ENCODE measurements at places on chromosomes 7 and 10. TPM values are rescaled to one million over a fixed set of nuclear protein-coding genes. Genes with fewer than 3 reads are reported as not detected.

- H3K36me3 ChIP-seq = no peaks in the 10 kb centered on the region
- H3K4me1 ChIP-seq = no peaks in the 10 kb centered on the region
These were observed 181.9 kb downstream of the CDCA7L start for GRCh38 chr7:21763818-21764217.

GRCh38 chr10:77409697-77410471, 227.7 kb downstream of the KCNMA1 start:
- no peak for DNase-seq
- H3K4me3 ChIP-seq = no peak overlapping the region
- H3K27me3 ChIP-seq = peaks cover 7% of the 10 kb centered on the region
- no peaks in the 10 kb centered on the region for H3K36me3 ChIP-seq
- peaks cover 18% of the 10 kb centered on the region for H3K4me1 ChIP-seq
- no peak overlapping the region for H3K27ac ChIP-seq

DNA sequence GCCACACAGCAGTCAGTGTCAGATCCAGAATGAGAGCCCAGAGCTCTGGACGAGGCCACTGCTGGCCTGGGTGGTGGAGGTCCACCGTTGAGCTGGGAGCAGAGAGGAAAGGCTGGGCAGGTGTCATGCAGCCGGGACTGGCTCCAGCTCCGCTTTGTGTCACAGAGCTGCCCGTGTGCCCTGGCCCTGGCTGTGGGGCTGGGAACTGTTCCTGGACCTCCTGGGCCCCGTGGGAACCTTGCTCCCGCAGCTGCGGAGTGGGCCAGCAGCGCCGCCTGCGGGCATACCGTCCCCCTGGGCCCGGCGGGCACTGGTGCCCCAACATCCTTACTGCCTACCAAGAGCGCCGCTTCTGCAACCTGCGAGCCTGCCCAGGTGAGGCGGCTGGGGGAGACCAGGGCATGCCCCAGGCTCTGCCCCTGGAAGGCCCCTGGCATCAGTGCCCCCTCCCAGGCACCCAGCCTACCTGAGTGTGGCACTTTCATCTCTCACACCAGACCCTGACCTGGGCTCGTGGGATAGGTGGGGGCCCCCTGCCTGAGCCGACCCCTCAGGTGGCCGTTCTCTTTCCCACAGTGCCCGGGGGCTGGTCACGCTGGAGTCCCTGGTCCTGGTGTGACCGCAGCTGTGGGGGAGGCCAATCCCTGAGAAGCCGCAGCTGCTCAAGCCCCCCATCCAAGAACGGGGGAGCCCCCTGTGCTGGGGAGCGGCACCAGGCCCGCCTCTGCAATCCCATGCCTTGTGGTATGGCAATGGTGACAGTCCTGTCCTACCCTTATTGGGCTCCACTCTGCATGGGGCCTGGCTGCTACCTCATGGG, 18.8 kb upstream of the ZNF862 start:
- peaks cover 8% of the 10 kb centered on the region for H3K27me3 ChIP-seq
- H3K4me1 ChIP-seq = no peaks in the 10 kb centered on the region
- H3K4me3 ChIP-seq = no peak overlapping the region
- no peak overlapping the region for H3K27ac ChIP-seq
- no peak for DNase-seq

DNA sequence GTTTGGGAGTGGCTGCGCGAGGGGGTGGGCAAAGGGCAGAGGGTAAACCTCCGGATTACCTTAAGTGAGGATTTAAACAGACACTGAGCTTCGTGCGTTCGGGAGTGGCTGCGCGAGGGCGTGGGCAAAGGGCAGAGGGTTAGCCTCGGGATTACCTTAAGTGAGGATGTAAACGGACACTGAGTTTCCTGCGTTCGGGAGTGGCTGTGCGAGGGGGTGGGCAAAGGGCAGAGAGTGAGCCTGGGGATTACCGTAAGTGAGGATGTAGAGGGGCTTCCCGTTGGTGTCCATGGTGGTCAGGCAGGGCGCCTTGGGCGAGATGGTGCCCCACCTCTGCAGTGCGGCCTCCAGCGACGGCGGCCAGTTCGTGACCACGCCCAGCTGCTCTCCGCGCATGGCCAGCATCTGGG, 275.8 kb downstream of the DIP2C start:
- no peaks in the 10 kb centered on the region for H3K4me1 ChIP-seq
- H3K36me3 ChIP-seq = peaks cover 6% of the 10 kb centered on the region
- peaks cover 4% of the 10 kb centered on the region for H3K27me3 ChIP-seq

The ACSM6 gene
- total RNA-seq = not detected

DNA sequence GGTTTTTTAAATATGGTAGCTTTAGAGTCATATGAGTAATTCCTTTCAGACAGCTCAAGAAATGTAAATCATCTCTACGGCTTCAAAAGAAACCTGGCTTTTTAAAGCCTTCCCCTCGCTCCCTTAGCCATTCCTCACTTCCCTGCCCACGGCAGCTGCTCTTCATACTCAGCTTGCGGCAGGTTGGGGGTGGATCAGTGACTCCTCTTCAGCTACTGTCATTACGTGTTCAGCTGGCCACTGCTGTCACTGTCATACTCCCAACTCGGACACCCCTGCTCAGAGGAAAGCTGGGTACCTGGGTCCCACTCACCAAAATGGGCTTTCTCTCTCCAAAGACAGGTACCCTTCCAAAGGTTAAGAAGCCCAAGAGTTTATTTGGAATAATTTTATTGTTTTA, 6.6 kb downstream of the YWHAG start:
- peaks cover 41% of the 10 kb centered on the region for H3K36me3 ChIP-seq
- peaks cover 40% of the 10 kb centered on the region for H3K4me1 ChIP-seq
- H3K4me3 ChIP-seq = no peak overlapping the region
- H3K27me3 ChIP-seq = peaks cover 1% of the 10 kb centered on the region

- H3K4me1 ChIP-seq = no peaks in the 10 kb centered on the region
- H3K27ac ChIP-seq = no peak overlapping the region
- no peak overlapping the region for H3K4me3 ChIP-seq
- no peak for DNase-seq
These were observed 76.4 kb downstream of the WDR37 start for GRCh38 chr10:1132584-1132983.

DNA sequence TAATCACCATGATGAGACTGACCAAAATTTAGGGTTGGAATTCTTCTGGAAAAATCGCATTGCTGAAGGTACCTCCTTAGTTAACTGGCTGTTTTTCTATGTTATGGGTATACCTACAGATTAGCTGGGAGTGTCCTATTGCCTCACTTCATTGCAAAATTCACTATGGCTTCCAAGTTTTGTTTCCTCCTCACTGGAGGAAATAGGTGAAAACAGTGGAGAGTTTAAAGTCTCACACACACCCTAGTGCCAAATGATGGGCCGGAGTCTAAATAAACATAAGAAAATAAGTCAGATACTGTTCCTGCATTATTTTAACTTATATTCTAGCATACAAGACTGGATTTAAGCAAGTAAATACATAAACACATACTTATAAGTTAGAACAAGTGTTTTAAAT, 98.2 kb downstream of the AHR start:
- H3K4me3 ChIP-seq = no peak overlapping the region
- peaks cover 11% of the 10 kb centered on the region for H3K36me3 ChIP-seq
- no peaks in the 10 kb centered on the region for H3K4me1 ChIP-seq
- H3K27ac ChIP-seq = no peak overlapping the region
- no peak for DNase-seq

- peaks cover 3% of the 10 kb centered on the region for H3K27me3 ChIP-seq
- H3K4me1 ChIP-seq = peaks cover 15% of the 10 kb centered on the region
- peak overlapping the region; percentile 49 for H3K27ac ChIP-seq
- peak; percentile 83 for DNase-seq
These were observed 12.4 kb upstream of the HUS1 start for GRCh38 chr7:47991741-47992311.

The SEMA3A gene
- total RNA-seq = 8.5 TPM

- peaks cover 2% of the 10 kb centered on the region for H3K27me3 ChIP-seq
- no peaks in the 10 kb centered on the region for H3K4me1 ChIP-seq
- H3K4me3 ChIP-seq = no peak overlapping the region
- H3K27ac ChIP-seq = no peak overlapping the region
- DNase-seq = no peak
- H3K36me3 ChIP-seq = no peaks in the 10 kb centered on the region
These were observed 19.6 kb downstream of the GRID1 start for GRCh38 chr10:86346799-86347665.

DNA sequence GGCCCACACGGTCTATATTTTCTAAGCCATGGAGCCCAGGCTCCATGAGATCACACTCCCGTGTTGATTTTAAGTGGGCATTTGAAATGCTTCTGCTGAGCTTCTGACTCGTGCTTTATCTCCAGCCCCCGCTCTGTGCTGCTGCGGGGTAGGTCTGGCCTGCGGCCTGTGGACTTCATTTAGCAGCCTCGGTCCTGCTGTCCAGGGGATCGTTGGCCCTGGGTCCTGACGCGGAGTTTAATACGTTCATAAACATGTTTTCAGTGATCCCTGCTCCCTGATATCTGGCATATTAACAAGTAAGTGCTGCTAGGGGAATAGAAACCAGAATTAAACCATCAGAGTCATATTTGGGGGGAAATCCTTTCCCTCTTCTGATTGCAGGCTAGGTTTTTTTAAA, 540.3 kb upstream of the MGMT start:
- no peaks in the 10 kb centered on the region for H3K4me1 ChIP-seq
- no peak overlapping the region for H3K4me3 ChIP-seq
- H3K27me3 ChIP-seq = peaks cover 2% of the 10 kb centered on the region
- H3K27ac ChIP-seq = no peak overlapping the region
- no peaks in the 10 kb centered on the region for H3K36me3 ChIP-seq
- no peak for DNase-seq

DNA sequence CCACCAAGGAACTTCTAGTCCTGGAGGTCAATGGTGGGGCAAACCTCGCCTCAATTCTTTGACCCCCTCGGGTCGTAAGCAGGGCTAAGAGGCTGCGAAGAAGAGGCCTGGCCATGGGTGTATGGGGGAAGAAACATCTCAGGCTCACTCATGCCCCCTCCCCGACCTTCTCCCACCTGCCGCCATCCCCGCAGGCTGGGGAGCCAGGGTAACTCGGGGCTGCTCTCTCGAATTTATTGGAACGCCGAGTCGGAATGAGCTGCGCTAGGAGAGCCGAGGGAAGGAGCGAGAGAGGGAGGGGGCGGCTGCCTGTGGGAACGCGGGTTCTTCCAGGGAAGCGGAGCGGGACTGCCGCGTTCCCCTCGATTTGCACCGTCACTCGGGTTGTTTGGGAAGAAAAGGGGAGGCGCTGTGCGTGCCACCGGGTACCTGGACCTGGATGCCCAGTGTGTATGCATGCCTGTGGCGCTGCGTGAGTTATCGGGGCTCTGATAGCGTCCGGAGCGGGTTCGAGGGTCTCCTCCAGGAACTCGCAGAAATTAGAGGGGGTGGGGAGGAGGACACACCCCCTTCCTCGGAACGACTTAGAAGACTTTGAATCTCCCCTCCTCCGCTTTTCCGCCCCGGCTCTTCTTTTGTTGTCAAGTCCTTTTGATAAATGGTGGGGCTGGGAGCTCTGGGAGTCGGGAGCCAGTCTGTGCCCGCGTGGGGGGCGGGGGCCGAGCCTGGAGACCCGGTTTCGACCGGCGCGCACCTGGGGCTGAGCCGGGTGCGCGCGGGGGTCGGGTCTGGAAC, 1.8 kb upstream of the ZNF503 start:
- peaks cover 28% of the 10 kb centered on the region for H3K27me3 ChIP-seq
- peak overlapping the region; percentile 94 for H3K4me3 ChIP-seq
- H3K27ac ChIP-seq = no peak overlapping the region
- H3K4me1 ChIP-seq = peaks cover 28% of the 10 kb centered on the region
- H3K36me3 ChIP-seq = peaks cover under 1% of the 10 kb centered on the region
- peak; percentile 60 for DNase-seq

DNA sequence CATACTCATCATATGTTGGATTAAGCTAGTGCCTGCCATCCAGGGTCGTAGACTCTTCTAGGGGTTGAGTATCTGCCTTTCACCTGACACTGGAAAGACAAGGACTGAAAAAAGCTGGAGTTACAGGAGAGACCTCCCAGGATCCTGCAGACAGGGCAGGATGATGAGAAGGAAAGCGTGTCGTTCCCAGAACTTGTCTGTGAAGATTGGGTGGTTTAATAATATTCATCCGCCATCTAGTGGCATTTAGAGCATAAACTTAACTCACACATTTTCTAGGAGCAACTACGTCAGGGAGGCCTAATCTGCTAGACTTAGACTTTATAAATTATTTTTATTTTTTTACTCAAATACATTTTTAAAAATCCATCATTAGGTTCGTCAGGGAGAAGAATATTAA, 59.6 kb downstream of the ADRB1 start:
- no peak overlapping the region for H3K4me3 ChIP-seq
- no peaks in the 10 kb centered on the region for H3K36me3 ChIP-seq
- peaks cover 9% of the 10 kb centered on the region for H3K27me3 ChIP-seq
- H3K4me1 ChIP-seq = peaks cover 18% of the 10 kb centered on the region

- DNase-seq = no peak
- no peak overlapping the region for H3K4me3 ChIP-seq
- no peaks in the 10 kb centered on the region for H3K4me1 ChIP-seq
- H3K27me3 ChIP-seq = no peaks in the 10 kb centered on the region
These were observed 213.4 kb downstream of the TAX1BP1 start for GRCh38 chr7:27953361-27953760.

DNA sequence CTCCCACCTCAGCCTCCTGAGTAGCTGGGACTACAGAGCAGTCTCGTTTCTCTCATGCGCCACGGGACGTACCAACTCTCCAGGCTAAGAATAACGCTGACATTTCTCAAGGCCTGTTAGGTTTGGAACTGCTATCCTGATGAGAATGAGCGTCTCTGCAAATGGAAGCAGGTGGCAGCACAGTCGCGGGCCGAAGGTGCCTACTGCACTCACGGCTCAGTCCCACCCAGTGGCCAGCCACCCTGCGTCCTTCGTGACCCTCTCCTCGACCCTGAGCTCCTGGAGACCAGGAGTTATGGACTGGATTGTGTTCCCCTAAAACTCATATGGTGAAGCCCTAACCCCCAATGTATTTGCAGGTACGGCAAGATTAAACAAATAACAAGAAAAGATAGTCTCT, 274.1 kb downstream of the PRPF18 start:
- no peak overlapping the region for H3K4me3 ChIP-seq
- H3K36me3 ChIP-seq = peaks cover 6% of the 10 kb centered on the region
- H3K4me1 ChIP-seq = peaks cover 65% of the 10 kb centered on the region
- no peak overlapping the region for H3K27ac ChIP-seq

The HMX2 gene
- total RNA-seq = not detected

DNA sequence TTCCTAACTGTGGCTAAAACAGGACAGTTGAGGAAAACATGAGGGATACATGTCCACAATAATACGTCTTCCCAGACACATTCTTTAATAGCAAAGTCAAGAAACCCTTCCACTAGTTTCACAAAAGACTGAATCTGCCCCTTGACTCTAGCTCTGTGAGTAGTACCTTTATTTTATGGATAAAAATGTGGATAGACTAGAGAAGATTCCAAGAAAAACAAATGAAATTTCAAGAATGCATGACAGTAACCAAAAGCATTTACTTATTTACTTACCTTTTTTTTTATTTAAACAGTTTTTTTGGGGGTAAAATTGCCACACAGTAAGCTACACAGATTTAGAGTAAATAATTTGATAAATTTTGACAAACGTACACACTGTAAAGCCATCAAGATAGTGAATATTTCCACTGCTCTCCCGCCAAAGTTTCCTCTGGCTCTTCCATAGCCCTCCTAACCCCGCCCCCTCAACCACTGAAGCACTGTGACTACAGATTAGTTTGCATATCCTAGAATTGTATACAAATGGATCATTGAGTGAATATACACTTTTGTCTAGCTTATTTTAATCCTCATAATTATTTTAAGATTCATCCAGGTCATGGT, 420.4 kb upstream of the ZMIZ1 start:
- no peak for DNase-seq
- H3K27ac ChIP-seq = no peak overlapping the region
- H3K36me3 ChIP-seq = peaks cover 4% of the 10 kb centered on the region
- H3K4me3 ChIP-seq = no peak overlapping the region

The FAM25C gene
- total RNA-seq = not detected

The AFAP1L2 gene
- total RNA-seq = 0.77 TPM

The SPOCK2 gene
- total RNA-seq = 3.4 TPM

- H3K36me3 ChIP-seq = no peaks in the 10 kb centered on the region
- H3K4me1 ChIP-seq = no peaks in the 10 kb centered on the region
- H3K27me3 ChIP-seq = no peaks in the 10 kb centered on the region
- H3K4me3 ChIP-seq = no peak overlapping the region
These were observed 193.2 kb downstream of the MYOF start for GRCh38 chr10:93288679-93289634.

Measured in endothelial cell (in vitro differentiated cells).